ENCODE measurements at places on chromosomes 2 and 18. TPM values are rescaled to one million over a fixed set of nuclear protein-coding genes. Genes with fewer than 3 reads are reported as not detected.

Gene C2orf81
- 10.3 TPM for total RNA-seq

Gene GALNT3
- total RNA-seq, result 0.64 TPM

Gene COL3A1
- total RNA-seq, result 411 TPM

Gene CHST9
- 0.21 TPM for total RNA-seq

Gene MYO5B
- total RNA-seq, result 0.21 TPM

Gene COL4A4
- 20.5 TPM for total RNA-seq

Gene UBXN2A
- total RNA-seq, result 3.0 TPM

Gene LOXL3
- 19.8 TPM for total RNA-seq

Gene INHA
- total RNA-seq, result not detected

Gene MEIS1
- total RNA-seq, result 46.7 TPM

Gene FSHR
- total RNA-seq, result not detected
